IMR-90 (cell line): ENCODE measurements at places on chromosomes 1 and 21.

GRCh38 chr1:108080448-108080847, 115.5 kb upstream of the VAV3 start:
- no peak for DNase-seq

DNA sequence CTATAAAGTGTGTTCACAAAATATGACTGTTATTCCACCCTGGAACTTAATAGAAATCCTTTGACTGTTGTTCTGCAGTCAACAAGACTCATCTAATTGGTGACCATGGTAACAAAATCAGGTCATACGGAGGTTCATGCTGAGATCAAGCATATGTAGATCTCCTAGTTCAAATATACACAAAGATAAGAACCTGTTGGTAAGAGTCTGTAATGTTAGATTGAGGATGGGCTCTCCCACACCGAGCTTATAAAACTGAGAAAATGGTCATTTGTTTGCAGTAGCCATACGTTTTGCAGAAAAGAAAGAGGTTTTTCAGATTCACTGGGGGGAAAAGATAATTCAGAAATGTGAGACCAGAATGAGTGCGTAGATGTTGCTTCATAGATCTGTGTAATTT, 468.1 kb downstream of the RPS6KC1 start:
- DNase-seq: no peak

- DNase-seq: no peak
Measured at GRCh38 chr1:93992190-93992589, 83.0 kb upstream of the GCLM start.

DNA sequence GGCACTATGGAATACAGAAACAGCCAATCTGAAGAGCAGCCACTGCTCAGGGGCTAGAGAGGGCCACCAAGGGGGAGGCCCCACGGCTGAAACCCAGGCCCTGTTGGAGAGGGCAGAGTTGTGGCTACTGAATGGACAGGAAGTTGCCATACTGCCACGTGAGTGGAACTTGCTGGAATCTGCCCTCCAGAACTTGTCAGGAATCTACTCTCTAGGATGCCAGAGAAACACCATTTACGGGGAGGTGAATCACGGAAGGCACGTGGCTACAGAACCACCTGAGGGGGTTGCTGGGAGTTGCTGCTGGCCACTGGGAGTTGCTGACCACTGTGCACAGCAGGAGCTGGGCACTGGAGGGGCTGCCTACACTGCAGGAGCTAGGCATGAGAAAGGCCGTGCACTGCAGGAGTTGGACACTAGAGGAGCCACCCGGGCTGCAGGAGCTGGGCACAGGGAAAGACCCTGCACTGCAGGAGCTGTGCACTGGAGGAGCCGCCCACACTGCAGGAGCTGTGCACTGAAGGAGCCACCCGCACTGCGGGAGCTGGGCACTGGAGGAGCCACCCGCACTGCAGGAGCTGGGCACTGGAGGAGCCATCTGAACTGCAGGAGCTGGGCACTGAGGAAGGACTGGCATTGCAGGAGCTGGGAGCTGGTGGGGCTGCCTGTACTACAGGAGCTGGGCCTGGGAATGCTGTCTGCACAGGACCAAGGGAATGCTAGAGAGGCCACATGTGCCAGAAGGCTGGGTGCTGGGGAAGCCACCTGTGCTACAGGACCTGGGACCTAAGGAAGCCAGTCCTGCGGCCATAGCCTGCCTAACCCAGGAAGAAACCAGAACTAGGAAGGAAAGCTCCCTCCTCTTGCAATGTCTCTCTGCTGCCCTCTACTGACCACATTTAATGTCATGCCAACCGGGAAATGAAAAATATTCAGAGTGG, 343.4 kb downstream of the MATN1 start:
- peak; percentile 64 for DNase-seq

- no peak for DNase-seq
Measured at GRCh38 chr1:36149973-36150295, 648 bp upstream of the TRAPPC3 start.

DNA sequence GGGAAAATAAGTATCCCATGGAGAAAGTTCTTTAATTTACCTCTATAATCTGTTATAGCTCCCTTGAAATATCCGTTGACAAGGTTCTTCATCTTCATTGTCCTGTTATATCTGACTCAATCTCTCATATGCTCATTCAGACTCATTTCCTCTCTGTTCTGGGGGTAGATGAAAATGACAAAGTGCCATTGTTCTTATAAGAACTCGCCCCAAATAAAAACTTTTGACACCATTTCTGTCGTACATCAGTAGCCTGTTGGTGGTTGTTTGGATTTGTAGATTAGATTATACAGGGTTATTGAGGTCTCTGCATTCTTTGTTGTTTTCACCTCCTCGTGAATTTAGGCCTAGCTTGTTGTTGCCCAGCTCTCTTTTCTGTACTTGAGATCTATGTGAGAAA, 55.2 kb upstream of the IPO9 start:
- DNase-seq: no peak

DNA sequence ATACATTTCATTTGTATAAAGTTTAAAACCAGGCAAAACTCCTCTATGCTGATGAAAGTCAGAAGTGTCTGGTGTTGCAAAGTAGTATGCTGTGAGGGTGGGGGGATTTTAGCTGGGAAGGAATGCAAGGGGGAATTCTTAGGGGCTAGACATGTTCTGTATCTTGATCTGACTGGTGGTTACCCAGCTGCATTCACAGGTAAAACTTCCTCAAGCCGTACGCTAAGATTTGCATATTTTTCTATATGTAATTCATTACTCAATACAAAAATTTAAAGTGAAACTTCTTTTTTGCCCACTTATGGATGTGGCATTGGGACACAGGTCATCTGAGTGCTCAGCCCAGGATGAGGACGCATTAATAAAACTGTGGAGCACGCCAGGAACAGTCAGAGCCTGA, 323.3 kb downstream of the PAPPA2 start:
- no peak for DNase-seq

GRCh38 chr1:109080441-109081082, 4.8 kb upstream of the TAF13 start:
- DNase-seq: no peak

DNA sequence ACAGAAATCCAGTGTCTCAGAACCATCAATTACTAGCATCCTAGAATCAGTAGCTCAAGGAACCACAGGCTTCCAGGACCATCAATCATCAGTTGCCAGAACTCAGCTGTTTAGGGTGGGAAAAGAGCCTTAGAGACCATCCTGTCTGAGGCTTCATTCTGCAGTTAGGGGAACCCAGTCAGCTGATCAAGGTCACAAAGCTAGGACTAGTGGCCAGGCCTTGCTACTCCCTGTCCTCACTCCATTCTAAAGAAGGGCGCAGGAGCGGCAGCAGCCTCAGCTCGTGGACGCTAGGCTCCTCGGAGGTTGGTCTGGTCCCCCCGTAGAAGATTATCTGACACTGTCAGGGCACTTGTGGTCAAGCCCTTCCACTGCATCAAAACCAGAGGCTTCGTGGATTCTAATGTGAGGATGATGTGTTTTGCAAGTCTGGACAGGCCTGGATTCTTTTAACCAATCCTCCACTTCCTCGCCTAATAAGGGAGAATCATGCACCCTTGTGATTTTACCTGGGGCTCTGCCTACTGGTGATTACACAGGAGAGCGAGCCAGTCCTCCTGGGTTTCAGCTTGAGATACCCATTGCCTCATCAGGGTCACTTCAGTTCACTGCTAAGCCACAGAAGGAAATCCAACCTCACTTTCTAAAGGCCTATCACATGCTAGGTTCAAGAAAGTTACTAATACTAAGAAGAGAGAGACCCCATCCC, 41.7 kb upstream of the IFFO2 start:
- peak; percentile 15 for DNase-seq

DNA sequence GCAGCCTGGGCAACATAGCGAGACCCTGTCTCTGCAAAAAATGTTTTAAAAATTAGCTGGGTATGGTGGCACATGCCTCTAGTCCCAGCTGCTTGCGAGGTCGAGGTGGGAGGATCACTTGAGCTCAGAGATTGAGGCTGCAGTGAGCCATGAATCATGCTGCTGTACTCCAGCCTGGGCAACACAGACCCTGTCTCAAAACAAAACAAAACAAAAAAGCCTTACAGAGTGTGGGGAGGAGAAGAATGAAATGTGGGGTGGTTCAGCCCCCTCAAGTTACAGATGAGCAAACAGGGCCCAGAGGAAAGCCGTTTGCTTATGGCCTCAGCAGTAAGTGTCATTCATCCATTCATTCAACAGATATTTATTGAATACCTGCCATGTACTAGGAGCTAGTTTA, 40.7 kb downstream of the RPS6KA1 start:
- peak; percentile 46 for DNase-seq

DNA sequence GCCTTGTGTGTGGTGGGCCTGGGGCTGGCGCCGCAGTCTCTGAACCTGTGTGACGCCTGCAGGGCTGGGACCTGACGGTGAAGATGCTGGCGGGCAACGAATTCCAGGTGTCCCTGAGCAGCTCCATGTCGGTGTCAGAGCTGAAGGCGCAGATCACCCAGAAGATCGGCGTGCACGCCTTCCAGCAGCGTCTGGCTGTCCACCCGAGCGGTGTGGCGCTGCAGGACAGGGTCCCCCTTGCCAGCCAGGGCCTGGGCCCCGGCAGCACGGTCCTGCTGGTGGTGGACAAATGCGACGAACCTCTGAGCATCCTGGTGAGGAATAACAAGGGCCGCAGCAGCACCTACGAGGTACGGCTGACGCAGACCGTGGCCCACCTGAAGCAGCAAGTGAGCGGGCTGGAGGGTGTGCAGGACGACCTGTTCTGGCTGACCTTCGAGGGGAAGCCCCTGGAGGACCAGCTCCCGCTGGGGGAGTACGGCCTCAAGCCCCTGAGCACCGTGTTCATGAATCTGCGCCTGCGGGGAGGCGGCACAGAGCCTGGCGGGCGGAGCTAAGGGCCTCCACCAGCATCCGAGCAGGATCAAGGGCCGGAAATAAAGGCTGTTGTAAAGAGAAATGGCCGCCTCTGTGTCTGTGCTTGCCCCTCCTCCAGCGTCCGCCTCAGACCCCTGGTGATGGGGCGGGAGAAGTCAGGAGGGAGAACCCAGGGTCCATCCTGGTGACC, 788 bp downstream of the ISG15 start:
- peak; percentile 21 for DNase-seq

DNA sequence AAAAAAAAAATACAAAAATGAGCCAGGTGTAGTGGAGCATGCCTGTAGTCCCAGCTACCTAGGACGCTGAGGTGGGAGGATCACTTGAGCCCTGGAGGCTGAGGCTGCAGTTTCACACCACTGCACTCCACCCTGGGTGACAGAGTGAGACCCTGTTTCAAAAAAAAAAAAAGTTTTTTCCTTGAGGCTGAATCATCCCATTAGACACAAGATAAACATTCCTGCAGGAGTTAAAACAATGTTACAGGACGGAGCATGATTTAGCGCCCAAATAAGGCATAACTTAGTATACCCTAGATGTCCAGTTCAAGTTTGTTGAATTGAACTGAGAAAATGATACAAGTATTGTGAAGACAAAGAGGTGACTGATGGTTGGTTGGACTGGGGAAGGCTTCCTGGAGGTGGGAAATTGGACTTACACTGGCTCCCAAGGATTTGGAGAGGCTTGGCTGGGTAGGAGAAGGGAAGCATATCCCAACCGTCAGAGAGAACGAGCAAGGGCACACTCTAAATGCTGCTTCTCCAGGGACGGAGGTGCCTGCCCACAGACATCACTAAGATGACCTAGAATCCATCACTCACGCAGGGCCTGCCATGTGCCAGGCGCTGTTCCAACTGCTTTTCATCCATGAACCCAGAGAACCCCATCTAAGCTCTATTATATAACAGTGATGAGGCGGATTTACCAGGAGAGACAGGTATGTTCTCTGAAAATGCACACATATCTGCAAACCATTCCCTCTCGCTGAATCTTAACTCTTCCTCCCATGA, 610.6 kb downstream of the KIF26B start:
- DNase-seq: peak; percentile 87

DNA sequence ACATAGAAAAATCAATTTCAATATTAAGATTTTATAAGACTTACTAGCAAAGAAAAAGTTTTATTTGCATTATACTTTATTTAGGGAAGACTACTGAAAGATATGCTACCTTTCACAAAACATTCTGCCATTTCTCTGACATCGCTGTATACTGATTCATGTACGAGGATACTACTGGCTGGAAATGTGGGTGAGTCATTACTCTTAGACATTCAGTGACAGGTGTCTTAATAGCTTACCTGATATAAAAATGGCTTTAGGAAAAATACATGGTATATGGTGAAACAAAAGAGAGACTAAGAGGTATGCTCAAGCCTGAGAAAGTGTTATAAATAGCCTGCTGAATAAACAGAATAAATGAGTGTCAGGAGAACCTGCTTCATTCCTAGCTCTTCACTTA, 73.0 kb upstream of the EXO1 start:
- DNase-seq: no peak

DNA sequence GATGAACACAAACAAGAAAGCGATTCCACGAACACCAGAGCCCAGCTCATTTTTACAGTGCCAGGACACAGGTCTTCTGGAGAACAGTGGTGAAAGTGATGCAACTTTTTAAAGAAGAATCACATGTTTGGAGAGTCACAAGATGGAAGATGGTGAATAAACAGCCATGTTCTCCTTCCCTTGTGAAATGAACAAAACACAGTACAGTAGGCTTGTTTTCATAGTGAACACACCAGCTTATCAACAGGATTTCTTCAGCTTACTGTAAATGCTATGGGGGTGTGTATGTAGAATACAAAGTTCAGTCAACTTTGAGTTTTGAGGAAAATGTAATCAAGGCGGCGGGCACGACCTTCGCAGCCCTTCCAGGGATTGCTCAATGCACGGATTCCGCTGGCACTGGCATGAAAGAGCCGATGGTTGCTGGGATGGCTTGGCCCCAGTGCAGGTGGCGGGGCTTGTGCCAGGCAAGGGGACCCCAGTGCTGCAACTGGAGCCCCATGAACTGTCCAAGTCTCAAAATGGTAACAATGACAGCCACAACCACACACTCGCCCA, 9.7 kb downstream of the TMPRSS3 start:
- no peak for DNase-seq

DNA sequence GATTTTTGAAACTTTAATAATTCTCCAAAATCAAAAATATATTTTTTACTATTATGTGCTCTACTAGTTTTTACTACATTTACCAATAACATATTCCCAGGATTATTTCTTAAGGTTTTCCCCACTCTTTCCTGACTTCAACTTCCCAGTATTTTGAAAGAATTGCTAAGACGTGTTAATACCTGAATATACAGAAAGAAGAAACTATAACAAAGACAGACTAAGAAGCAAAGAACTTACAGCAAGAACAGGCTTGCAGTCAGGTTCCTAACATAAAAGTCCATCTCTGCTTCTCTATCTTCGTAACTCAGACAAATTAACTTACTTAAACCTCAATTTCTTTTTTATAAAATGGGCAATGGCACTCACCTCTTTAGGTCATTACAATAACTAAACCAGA, 63.2 kb downstream of the SRSF11 start:
- DNase-seq: no peak

GRCh38 chr1:19014765-19015164, 58.3 kb upstream of the IFFO2 start:
- no peak for DNase-seq

DNA sequence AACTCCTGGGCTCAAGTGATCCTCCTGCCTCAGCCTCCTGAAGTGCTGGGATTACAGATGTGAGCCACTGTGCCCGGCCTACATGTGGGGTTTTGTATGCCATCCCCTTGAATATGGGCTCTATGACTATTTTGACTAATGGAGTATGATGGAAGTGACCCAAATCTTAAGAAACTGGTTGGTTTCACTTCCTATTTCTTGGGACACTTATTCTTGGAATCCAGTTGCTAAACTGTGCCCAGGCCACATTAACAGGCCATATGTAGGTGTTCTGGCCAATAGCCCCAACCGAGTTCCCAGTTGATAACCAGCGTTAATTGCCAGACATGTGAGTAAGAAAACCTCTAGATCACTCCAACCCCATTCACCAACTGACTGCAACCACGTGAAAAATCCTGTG, 36.3 kb upstream of the CLIC4 start:
- no peak for DNase-seq

- peak; percentile 58 for DNase-seq
Measured at GRCh38 chr1:112718691-112719418, 3.7 kb upstream of the PPM1J start.
